Stimulated activated CD4-positive, alpha-beta T cell treated with anti-CD3 and anti-CD28 coated beads, Interleukin-15, amount 100 ng/mL, for 1 hour (primary cell): ENCODE measurements at places on chromosomes 3 and 15.

GRCh38 chr3:195907684-195907933 is 742 bp downstream of the TNK2 start:
- DNase-seq = peak; percentile 20

GRCh38 chr15:93296759-93297500 is 207.9 kb upstream of the RGMA start:
- no peak for DNase-seq

- DNase-seq = no peak
Measured at GRCh38 chr3:159866201-159866746, 122.4 kb upstream of the IL12A start.

DNA sequence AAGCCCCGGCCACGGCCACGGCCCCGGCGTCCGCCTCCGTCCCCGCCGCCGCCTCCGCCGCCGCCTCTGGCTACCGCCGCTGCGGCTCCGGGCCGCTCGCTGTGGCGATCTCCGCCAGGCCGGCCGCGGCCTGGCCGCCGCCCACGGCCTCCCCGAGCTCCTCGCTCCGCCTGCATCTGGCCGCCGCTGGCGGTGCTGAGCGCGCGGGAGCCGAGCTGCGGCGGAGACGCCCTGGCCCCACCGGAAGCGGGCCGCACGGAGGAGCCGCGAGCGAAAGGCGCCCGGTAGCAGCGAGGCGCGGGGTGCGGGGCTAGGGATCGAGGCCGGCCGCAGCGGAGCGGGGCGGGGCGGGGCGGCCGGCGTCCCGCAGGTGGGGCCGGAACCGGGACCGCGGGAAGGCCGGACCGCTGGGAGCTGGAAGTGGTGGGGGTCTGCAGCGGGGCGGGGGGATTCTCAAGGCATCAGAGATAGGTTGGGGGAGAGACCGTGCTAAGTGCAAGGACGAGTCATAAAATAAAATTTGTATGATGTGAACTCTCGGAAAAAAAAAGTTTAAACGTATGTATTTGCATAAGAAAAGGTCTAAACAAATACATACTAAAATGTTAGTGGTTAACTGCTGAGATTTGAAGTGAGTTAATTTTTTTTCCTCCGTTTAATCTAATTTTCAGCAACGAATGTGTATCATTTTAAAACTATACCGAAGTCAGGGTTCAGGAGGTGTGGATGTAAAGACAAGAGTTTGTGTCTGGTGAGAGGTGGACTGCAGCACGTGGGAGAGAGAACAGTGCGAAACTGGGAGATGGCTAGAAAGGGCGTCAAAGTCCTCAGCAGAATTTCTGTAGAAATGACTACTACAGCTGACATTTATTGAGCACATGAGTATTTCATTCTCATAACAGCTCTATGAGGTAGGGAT is at the start of gene AVEN:
Gene AVEN, minus strand, starts transcription at position 334 of the 919 bp plus-strand sequence. Its CDS starts 158 bp downstream, at position 176.
- DNase-seq = peak; percentile 34
